ENCODE measurements at places on chromosomes 11 and 22. TPM values are rescaled to one million over a fixed set of nuclear protein-coding genes. Genes with fewer than 3 reads are reported as not detected.

GRCh38 chr22:20213833-20214708 is 54.0 kb downstream of the RTN4R start:
- H3K27me3 ChIP-seq: no peaks in the 10 kb centered on the region
- no peak for DNase-seq
- no peaks in the 10 kb centered on the region for H3K36me3 ChIP-seq
- H3K27ac ChIP-seq: no peak overlapping the region

GRCh38 chr22:26651815-26652214 is 5.6 kb upstream of the MIAT start:
- peaks cover under 1% of the 10 kb centered on the region for H3K27me3 ChIP-seq
- no peak overlapping the region for H3K4me3 ChIP-seq
- no peaks in the 10 kb centered on the region for H3K4me1 ChIP-seq
- no peak for DNase-seq

GPR83 gene
- total RNA-seq: 0.41 TPM

GRCh38 chr11:40029391-40029790 is 1430.1 kb downstream of the LRRC4C start:
- H3K27ac ChIP-seq: no peak overlapping the region
- H3K4me1 ChIP-seq: no peaks in the 10 kb centered on the region
- DNase-seq: no peak
- no peaks in the 10 kb centered on the region for H3K27me3 ChIP-seq
- no peaks in the 10 kb centered on the region for H3K36me3 ChIP-seq

DNA sequence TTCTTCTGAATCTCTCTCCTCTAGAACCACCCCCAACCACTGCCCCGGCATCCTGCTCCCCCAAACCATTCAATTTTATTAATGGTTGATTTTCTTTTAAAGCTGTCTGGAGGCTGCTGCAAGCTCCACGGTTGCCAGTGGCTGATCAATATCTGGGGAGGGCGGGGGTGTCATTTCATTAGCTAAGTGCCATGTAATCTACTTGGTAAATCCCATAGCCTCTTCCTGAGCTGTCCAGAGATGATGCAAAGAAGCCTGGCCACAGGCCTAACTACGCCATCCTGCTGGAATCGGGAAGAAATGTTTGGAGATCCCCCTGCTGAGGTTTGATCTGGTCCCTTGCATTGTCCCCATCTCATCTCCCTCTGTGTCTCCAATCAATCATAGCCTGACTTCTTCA is 440.1 kb downstream of the MIAT start:
- H3K27me3 ChIP-seq: no peaks in the 10 kb centered on the region
- DNase-seq: no peak
- no peak overlapping the region for H3K4me3 ChIP-seq
- no peak overlapping the region for H3K27ac ChIP-seq

GRCh38 chr11:122173587-122173986 is 57.6 kb upstream of the BLID start:
- H3K4me3 ChIP-seq: no peak overlapping the region
- no peaks in the 10 kb centered on the region for H3K36me3 ChIP-seq
- H3K27ac ChIP-seq: no peak overlapping the region

GAS2L1 gene
- total RNA-seq: 16.4 TPM

DNA sequence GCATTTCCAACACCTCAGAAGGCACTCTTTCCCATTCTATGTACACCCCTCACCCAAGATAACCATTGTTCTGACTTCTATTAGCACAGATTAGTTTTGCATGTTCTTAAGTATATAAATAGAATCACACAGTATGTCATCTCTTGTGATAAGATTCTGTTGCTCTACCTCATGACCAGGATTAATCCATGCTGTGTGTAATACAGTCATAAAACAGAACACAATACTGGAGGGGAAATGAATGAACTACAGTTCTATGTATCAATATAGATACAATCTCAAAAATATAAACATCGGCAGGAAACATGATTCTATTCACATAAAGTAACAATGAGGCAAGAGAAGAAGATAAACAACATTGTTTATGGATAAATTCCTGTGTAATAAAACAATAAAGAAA is 151.5 kb downstream of the ATG16L2 start:
- H3K4me3 ChIP-seq: no peak overlapping the region
- H3K4me1 ChIP-seq: no peaks in the 10 kb centered on the region
- DNase-seq: no peak
- no peaks in the 10 kb centered on the region for H3K27me3 ChIP-seq

DNA sequence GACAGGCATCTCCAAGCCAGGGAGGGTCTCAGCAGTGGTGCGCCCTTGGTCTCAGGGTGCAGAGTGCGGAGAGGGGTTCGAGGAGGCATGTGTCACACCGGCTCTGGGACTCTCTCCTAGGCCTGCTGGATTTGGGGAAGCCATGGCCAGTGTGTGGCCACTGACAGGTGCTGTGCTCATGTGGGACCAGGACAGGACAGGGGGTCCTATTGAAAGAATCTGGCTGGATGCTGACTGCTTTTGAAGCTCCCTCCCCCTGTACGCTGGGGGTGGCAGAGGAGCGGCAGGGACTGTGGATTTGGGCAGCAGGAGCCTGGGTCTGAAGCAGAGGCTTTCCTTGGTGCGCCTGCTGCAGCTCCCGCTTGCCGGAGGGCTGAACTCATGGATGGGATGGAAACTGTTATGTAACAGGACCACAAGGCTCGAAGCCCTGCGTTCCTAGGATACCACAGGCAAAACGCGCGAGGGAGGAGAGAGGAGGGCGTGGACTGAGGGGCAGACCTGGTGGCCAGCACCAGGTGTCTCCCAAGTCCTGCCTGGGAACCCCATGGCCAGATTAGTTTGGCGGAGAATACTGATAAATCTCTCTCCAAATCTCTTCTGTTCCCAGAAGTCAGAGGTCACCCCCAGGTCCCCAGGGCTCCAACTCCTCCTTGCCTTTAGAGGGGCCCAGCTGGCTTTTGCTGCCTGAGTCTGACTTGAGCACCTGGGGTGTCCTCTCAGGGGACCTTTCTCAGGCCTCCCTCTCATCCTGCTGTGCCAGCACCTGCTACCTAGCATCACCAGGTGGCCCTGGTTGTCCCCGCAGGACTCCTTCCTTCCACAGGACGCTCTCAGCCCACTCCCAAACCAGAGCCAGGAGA is 13.8 kb upstream of the TEF start:
- peaks cover 5% of the 10 kb centered on the region for H3K36me3 ChIP-seq
- peaks cover 29% of the 10 kb centered on the region for H3K4me1 ChIP-seq
- peak overlapping the region; percentile 83 for H3K27ac ChIP-seq
- no peaks in the 10 kb centered on the region for H3K27me3 ChIP-seq
- peak overlapping the region; percentile 55 for H3K4me3 ChIP-seq

GRCh38 chr11:85827748-85828639 is 17.1 kb upstream of the SYTL2 start:
- no peak overlapping the region for H3K4me3 ChIP-seq
- H3K4me1 ChIP-seq: peaks cover 33% of the 10 kb centered on the region
- H3K27me3 ChIP-seq: no peaks in the 10 kb centered on the region

HEPHL1 gene
- not detected for total RNA-seq

GRCh38 chr22:29089507-29089906 is 16.7 kb downstream of the KREMEN1 start:
- H3K36me3 ChIP-seq: no peaks in the 10 kb centered on the region
- no peak overlapping the region for H3K4me3 ChIP-seq
- H3K4me1 ChIP-seq: peaks cover 11% of the 10 kb centered on the region
- no peak overlapping the region for H3K27ac ChIP-seq

GRCh38 chr11:129705341-129705740 is 110.3 kb upstream of the TMEM45B start:
- no peak overlapping the region for H3K27ac ChIP-seq
- H3K27me3 ChIP-seq: peaks cover 9% of the 10 kb centered on the region
- no peaks in the 10 kb centered on the region for H3K4me1 ChIP-seq
- no peaks in the 10 kb centered on the region for H3K36me3 ChIP-seq
- no peak overlapping the region for H3K4me3 ChIP-seq

DNA sequence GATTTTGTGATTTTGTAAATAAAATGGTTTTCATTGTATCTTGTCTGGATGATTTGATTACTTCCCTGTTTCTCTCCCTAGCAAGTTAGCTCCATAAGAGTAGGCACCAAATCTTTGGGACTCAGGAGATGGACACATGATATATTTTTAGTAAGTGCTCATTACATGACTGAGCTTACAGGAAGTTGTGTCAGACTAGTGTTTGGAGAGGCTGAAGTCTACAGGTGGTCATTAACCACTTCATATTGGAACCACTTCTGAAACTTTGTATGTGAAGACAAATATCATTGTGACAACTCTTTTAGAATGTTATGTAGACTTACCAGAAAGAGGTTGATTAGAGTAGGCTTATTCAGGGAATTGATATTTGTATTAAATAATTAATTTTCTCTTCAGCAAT is 19.1 kb downstream of the ARHGAP42 start:
- DNase-seq: no peak
- no peak overlapping the region for H3K27ac ChIP-seq
- no peaks in the 10 kb centered on the region for H3K36me3 ChIP-seq
- no peaks in the 10 kb centered on the region for H3K27me3 ChIP-seq
- no peak overlapping the region for H3K4me3 ChIP-seq
- no peaks in the 10 kb centered on the region for H3K4me1 ChIP-seq

AP5B1 gene
- total RNA-seq: 13.0 TPM

DNA sequence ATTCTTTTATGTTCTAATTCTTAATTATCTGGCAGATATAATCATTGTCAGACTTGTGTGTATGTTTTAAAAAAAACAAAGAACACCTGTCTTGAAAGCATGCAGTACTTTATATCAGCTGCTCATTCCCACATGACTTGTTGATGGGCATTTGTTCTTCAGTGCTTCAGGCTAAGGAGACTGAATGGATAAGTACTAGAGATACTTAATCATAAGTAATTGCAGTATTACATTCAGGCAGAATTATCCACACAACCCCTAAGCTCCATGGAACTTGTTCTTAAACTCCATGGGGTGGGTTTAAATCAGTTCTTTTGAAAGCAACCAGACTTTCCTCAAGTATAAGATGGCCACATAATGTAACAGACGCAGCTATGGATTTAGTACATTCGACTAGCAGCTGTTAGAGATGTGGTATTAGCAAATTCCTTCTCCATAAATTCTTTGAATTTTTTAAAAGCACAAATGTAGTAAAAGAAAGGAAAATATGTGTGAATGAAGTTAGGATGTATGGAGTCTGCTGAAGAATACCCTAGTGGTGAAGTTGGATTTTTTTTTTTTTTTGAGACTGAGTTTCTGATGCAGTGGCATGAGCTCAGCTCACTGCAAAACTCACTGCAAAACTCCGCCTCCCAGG is 3.0 kb downstream of the JAM3 start:
- no peak overlapping the region for H3K27ac ChIP-seq
- no peaks in the 10 kb centered on the region for H3K27me3 ChIP-seq
- H3K4me1 ChIP-seq: peaks cover 15% of the 10 kb centered on the region
- H3K4me3 ChIP-seq: no peak overlapping the region

KCNJ11 gene
- 0.71 TPM for total RNA-seq

DNA sequence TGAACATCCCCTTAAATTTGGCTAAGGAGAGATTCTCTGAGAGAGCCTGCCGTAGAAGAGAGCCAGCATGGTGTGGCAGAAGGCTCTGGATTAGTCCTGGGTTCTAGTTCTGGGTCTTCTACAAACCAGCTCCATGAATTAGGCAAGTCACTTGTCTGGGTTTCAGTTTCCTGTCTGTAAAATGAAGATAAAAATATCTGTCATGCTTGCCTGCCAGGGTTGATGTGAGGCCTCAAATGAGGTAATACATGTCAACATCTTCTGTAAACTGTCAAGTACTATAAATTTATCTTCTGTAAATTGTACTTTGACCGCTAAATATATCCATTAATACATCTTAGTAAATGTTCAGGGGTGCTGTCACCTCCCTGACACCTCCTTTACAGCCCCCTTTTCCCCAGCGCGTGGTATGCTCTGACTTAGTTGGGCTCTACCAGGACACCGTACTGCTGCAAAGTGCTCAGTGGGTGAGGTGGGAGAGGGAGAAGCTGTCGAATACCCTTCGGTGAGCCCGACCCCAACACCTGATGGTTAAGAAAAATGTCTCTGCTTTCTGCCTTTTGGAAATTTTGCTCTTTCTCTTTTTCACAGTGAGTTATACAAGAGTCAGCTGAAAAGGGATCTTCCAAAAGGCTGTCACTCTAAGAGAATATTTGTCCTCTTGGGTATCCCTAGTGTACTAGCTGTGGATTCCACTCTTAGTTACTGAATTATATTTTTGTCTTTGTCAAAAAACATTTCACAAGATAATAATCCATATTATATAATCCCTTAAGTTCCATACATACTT is 15.0 kb downstream of the RBX1 start:
- no peaks in the 10 kb centered on the region for H3K4me1 ChIP-seq
- peaks cover 40% of the 10 kb centered on the region for H3K36me3 ChIP-seq
- H3K27me3 ChIP-seq: no peaks in the 10 kb centered on the region
- no peak overlapping the region for H3K4me3 ChIP-seq
- H3K27ac ChIP-seq: no peak overlapping the region
- DNase-seq: peak; percentile 30

DNA sequence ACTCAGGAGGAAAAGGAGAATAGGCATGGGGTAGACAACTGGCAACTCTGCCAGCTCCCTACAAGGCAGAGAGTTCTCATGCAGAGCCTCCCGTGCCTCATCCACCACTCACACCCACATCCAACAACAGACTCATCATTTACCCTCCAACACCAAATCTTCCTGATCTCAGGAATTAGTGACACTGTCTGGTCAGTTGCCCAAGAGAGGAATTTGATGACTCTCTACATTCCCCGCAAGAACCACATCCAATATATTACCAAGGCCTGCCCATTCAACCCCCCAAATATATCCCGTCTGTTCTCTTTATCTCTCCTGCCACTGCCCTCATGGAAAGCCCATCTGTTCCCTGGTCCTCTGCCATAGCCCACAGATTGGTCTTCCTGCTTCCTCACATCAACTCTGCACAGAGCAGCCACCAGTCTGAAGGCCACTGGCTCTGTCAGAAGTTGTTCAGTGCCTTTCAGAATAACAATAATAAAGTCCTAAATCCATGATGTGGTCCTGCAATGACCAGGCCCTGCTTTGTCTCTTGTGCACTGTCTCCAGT is 57.5 kb upstream of the CD82 start:
- DNase-seq: no peak
- no peaks in the 10 kb centered on the region for H3K27me3 ChIP-seq
- H3K4me1 ChIP-seq: no peaks in the 10 kb centered on the region
- no peak overlapping the region for H3K4me3 ChIP-seq
- no peak overlapping the region for H3K27ac ChIP-seq

DNA sequence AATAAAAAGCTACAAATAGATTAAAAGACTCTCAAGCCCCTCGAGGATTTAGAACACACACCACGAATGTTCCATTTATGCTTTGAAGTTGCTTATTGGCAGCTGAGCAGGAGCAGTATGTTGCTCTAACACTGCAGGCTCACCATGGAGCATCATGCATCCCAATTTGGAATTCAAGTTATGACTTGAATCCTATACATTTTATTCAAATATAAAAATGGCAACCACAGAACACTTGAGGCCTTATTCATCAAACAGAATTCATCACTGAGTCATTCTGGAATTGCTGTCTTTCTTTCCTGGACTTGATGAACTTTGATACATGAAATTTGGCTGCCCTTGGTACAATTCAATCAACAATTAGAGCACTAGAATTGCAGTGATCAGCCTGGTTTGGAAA is 24.5 kb upstream of the BLID start:
- H3K36me3 ChIP-seq: no peaks in the 10 kb centered on the region
- no peak overlapping the region for H3K27ac ChIP-seq
- no peaks in the 10 kb centered on the region for H3K27me3 ChIP-seq
- no peak for DNase-seq
- peaks cover 9% of the 10 kb centered on the region for H3K4me1 ChIP-seq

ARFGAP3 gene
- total RNA-seq: 42.1 TPM

- H3K4me3 ChIP-seq: no peak overlapping the region
- no peak overlapping the region for H3K27ac ChIP-seq
- H3K4me1 ChIP-seq: peaks cover 13% of the 10 kb centered on the region
- H3K27me3 ChIP-seq: no peaks in the 10 kb centered on the region
- no peak for DNase-seq
- no peaks in the 10 kb centered on the region for H3K36me3 ChIP-seq
These were observed 30.7 kb downstream of the SCUBE2 start for GRCh38 chr11:9060700-9061111.

- H3K27ac ChIP-seq: peak overlapping the region; percentile 89
- DNase-seq: peak; percentile 56
- H3K36me3 ChIP-seq: no peaks in the 10 kb centered on the region
These were observed 7.5 kb downstream of the TRIM29 start for GRCh38 chr11:120130176-120130980.

Data from sigmoid colon (tissue), 7 donors.